ENCODE measurements at places on chromosomes 5 and 9.

DNA sequence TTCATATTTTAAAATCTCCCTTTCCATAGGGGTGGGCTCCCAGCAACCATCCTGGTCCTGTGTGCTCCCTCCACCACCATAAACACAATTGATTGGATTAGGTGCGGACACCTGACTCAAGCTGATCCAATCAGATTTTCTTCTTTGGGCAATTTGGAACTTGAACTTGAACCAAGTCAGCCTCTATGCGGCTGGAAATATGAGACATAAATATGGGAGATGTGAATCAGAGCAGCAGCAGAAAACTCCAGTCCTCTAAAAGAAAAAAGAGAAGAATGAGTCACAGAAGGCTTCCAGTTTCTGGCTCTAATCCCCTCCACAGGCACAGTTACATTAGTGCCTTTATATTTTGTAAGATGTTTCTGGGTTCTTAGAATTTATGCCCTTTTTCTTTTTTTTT is 306.6 kb downstream of the MLLT3 start:
- DNase-seq, result no peak
- H3K4me3 ChIP-seq, result no peak overlapping the region
- no peak overlapping the region for H3K27ac ChIP-seq
- no peaks in the 10 kb centered on the region for H3K36me3 ChIP-seq
- H3K4me1 ChIP-seq, result no peaks in the 10 kb centered on the region

- DNase-seq, result no peak
- no peak overlapping the region for H3K4me3 ChIP-seq
- peaks cover 15% of the 10 kb centered on the region for H3K4me1 ChIP-seq
- H3K36me3 ChIP-seq, result no peaks in the 10 kb centered on the region
Observed at GRCh38 chr9:37990404-37991015, 78.5 kb downstream of the SHB start.

- H3K36me3 ChIP-seq, result no peaks in the 10 kb centered on the region
- peaks cover 4% of the 10 kb centered on the region for H3K27me3 ChIP-seq
- DNase-seq, result no peak
- peaks cover 5% of the 10 kb centered on the region for H3K4me1 ChIP-seq
- no peak overlapping the region for H3K27ac ChIP-seq
Observed at GRCh38 chr5:157944077-157944633, 85.2 kb upstream of the CLINT1 start.

DNA sequence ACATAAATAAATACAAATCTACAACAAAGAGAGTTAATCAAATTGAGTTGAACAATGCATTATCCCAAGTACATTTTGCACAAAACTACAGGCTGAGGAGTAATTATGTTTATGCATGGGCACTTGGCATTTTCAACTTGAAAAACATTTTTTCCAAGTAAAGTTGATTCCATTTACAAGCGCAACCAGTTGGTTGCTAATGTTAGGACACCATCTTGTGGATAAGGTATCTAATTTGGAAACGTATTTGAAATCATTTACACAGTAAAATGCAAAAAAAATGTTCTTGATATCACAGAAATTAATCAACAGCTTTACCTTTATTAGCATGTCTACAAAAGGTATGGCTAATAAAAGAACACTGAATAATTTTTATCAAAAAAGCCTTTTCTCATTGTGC is 18.8 kb downstream of the FTMT start:
- no peaks in the 10 kb centered on the region for H3K4me1 ChIP-seq
- no peak for DNase-seq
- no peaks in the 10 kb centered on the region for H3K27me3 ChIP-seq
- H3K4me3 ChIP-seq, result no peak overlapping the region
- no peaks in the 10 kb centered on the region for H3K36me3 ChIP-seq

GRCh38 chr5:109186759-109187158 is 223.0 kb downstream of the PJA2 start:
- no peaks in the 10 kb centered on the region for H3K4me1 ChIP-seq
- H3K27me3 ChIP-seq, result no peaks in the 10 kb centered on the region
- DNase-seq, result no peak

- H3K4me1 ChIP-seq, result no peaks in the 10 kb centered on the region
- H3K27me3 ChIP-seq, result peaks cover 30% of the 10 kb centered on the region
- H3K27ac ChIP-seq, result no peak overlapping the region
- DNase-seq, result no peak
Observed at GRCh38 chr5:141810702-141811101, 67.5 kb downstream of the PCDH1 start.

DNA sequence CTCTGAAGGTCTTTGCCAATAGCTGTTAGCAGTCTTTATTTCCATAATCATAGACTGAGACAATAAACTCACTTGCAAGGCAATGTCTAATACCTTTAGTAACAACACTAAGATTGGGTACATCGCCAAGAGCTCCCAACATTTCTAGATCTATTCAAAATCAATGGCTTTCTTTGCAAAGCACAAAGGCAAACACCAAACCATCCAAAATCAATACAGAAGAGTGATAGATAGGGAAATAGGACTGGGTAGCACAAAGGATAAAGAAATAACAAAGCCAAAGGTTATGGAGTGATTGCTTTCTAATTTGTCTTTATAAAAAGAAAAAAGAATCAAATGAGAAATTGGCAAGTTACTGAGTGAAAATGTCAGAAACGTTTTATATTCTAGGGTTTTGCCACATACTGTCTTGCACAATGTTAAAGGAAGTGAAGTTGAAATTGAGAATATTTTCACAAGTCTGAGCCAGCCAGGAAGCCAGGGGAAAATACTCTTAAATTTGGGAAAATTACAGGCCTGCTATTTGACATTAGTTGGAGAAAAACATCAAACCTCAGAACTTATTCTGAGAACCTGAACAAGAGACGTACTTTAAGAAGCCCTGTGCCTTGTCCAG is 53.3 kb upstream of the LHFPL2 start:
- no peak overlapping the region for H3K4me3 ChIP-seq
- peaks cover 5% of the 10 kb centered on the region for H3K4me1 ChIP-seq
- no peak for DNase-seq
- no peaks in the 10 kb centered on the region for H3K27me3 ChIP-seq
- no peak overlapping the region for H3K27ac ChIP-seq

- H3K36me3 ChIP-seq, result no peaks in the 10 kb centered on the region
- peaks cover 33% of the 10 kb centered on the region for H3K4me1 ChIP-seq
- H3K4me3 ChIP-seq, result peak overlapping the region; percentile 82
- peak; percentile 38 for DNase-seq
- H3K27ac ChIP-seq, result no peak overlapping the region
- H3K27me3 ChIP-seq, result peaks cover 54% of the 10 kb centered on the region
Observed at GRCh38 chr9:34590381-34591247, 1.1 kb upstream of the CNTFR start.

DNA sequence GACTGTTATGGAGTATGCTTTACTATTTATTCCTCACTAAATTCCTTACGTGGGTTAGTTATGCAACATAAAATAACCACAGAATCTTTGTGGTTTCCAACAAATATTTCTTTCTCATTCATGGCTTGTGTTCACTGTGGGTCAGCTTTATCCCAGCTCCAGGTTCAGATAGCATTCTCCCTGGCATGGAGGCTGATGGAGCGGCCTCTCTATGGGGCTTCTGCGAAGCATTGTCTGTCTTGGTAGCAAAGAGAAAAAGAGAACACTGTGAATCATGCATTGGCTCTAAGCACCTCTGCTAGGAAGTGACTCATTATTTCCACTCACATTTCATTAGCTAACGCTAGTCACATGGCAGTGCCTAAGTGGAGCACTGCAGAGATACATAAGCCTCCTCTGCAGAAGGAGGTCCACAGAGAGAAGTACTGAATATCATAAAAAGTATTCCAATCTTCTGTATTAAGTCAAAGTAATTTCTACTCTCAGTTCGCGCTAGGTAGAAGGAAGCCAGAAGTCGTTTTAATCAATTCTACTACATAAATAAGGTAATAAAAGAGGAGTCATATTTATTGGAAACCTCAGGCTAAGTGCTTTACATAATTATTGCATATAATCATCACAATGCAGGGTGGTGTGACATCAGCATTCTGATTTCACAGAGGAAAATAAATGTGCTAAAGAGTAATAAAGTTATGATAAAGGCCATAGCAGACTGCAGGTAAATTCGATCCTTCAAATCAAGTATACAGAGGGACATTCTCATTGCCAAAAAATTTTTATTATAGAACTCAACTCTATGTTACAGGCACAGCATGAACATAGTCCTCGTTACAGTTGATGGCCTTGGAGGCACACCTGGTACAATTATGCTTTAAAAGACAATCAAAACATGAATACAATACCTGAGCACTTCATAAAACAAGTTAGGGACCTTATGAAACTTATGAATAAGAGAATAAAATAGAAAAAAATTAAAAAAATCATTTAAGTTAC is 531.1 kb downstream of the CETN3 start:
- no peaks in the 10 kb centered on the region for H3K36me3 ChIP-seq
- no peak for DNase-seq
- H3K27ac ChIP-seq, result no peak overlapping the region

- DNase-seq, result no peak
- peaks cover 21% of the 10 kb centered on the region for H3K4me1 ChIP-seq
- peak overlapping the region; percentile 70 for H3K27ac ChIP-seq
- H3K36me3 ChIP-seq, result peaks cover 3% of the 10 kb centered on the region
- H3K4me3 ChIP-seq, result no peak overlapping the region
Observed at GRCh38 chr5:68258531-68258930, 43.0 kb downstream of the PIK3R1 start.

DNA sequence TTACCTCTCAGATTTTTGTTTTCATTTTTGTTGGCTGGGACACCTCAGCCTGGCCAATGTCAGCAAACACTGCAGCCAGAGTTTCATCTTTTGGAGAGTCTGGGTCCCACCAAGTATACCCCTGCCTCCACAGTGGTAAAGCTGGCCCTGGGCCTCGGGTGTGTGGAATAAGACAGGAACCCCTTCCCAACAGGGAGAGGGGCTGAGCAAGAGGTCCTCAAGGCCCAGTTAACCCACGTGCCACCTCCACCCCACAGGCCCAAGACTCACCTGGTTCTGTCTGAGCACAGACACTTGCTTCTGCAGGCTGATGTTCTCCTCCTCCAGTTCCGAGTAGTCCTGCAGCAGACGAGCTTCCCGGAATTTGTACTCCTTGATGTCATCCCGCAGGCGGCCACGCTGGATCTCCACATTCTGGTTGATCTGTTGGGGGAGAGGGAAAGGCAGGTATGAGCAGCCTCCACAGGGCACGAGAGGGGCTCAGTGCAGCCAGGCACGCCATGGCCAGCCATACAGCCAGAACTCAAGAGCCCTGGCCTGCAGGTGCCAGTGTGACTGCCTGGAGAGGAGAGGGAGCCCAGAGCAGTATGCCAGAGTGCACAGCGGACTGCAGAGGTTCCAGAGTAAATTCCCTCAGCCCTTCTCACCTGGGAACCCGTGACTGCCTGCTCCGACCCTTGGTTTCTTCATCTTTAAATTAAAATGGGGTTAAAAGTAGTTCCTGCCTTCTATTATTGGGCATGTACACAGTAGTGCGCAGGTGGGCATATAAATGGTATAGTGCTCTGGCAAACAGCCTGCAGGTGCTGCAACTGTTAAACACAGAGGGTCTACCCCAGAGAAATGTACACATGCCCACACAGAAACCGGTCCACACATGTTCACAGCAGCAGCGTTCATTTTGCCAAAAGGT is 42.0 kb downstream of the BICD2 start:
- H3K27me3 ChIP-seq, result no peaks in the 10 kb centered on the region
- H3K36me3 ChIP-seq, result peaks cover 31% of the 10 kb centered on the region
- DNase-seq, result no peak
- H3K4me1 ChIP-seq, result peaks cover 58% of the 10 kb centered on the region
- peak overlapping the region; percentile 42 for H3K27ac ChIP-seq

- H3K27me3 ChIP-seq, result peaks cover 1% of the 10 kb centered on the region
- no peaks in the 10 kb centered on the region for H3K4me1 ChIP-seq
- no peak overlapping the region for H3K4me3 ChIP-seq
- no peaks in the 10 kb centered on the region for H3K36me3 ChIP-seq
- DNase-seq, result no peak
- no peak overlapping the region for H3K27ac ChIP-seq
Observed at GRCh38 chr5:148290271-148291195, 21.7 kb upstream of the SPINK7 start.

DNA sequence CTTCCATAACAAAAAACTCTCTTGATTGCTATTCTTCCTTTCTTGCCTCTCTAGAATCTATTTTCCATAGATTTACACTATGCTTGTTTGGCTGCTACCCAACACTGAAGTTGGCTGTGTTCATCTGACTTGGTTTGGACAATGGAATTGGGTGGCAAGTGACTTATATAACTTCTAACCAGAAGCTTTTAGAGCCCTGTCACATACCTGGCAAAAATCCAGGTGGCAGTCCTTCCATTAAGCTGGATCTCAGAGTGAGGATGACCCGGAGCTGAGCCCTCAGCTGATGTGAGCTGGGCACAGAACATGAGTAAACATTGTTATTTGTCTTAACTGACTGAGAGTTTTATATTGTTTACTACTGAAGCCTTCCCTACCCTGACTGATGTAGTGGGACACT is 225.7 kb downstream of the TLR4 start:
- H3K4me1 ChIP-seq, result no peaks in the 10 kb centered on the region
- peaks cover 3% of the 10 kb centered on the region for H3K36me3 ChIP-seq
- no peak for DNase-seq
- no peak overlapping the region for H3K27ac ChIP-seq
- peaks cover 4% of the 10 kb centered on the region for H3K27me3 ChIP-seq
- no peak overlapping the region for H3K4me3 ChIP-seq

GRCh38 chr5:162052676-162053075 is 14.9 kb upstream of the GABRG2 start:
- H3K27me3 ChIP-seq, result no peaks in the 10 kb centered on the region
- no peak overlapping the region for H3K4me3 ChIP-seq
- H3K4me1 ChIP-seq, result no peaks in the 10 kb centered on the region
- no peak for DNase-seq

DNA sequence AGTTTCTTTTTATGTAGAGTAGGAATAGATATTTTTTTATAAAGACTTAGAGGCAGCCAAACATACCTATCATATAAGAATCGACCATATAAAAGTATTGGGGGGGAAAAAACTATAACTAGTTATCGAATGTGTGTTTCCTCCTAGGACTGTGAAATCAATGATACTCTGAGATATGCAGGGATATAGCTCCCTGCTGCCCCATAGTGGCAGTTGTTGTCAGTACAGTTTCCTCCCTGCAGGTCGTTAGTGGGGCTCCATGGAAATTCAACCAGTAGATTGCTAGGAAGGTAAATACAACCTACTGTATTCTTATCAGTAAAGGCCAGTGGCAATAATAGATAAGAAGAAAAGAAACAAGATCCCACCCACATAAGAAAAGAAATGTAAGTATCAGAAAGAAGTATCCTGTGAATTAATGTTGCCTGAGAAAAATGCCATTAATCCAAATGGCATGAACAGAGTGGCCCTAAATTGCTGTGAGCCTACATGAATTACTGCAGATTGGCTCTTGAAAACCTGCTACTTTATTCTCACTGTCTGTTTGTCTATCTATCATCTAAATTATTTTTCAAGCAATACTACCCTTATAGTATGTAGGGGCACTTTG is 136.9 kb upstream of the FBN2 start:
- H3K4me1 ChIP-seq, result no peaks in the 10 kb centered on the region
- no peak overlapping the region for H3K27ac ChIP-seq
- DNase-seq, result no peak
- no peaks in the 10 kb centered on the region for H3K36me3 ChIP-seq
- H3K27me3 ChIP-seq, result peaks cover 4% of the 10 kb centered on the region
- H3K4me3 ChIP-seq, result no peak overlapping the region

GRCh38 chr5:143165049-143165880 is 238.2 kb downstream of the NR3C1 start:
- no peak overlapping the region for H3K27ac ChIP-seq
- H3K4me1 ChIP-seq, result peaks cover 5% of the 10 kb centered on the region
- H3K27me3 ChIP-seq, result no peaks in the 10 kb centered on the region

Data from memory B cell (primary cell).